ENCODE measurements at places on chromosomes 7 and 10. TPM values are rescaled to one million over a fixed set of nuclear protein-coding genes. Genes with fewer than 3 reads are reported as not detected.

Gene KIF11
- 54.4 TPM for total RNA-seq

Gene NME8
- total RNA-seq, result not detected

Gene ZNF273
- total RNA-seq, result 17.9 TPM

GRCh38 chr10:98589007-98589406 is 142.3 kb upstream of the HPS1 start:
- no peak overlapping the region for H3K27ac ChIP-seq
- no peaks in the 10 kb centered on the region for H3K4me1 ChIP-seq
- H3K27me3 ChIP-seq, result no peaks in the 10 kb centered on the region
- H3K36me3 ChIP-seq, result no peaks in the 10 kb centered on the region

DNA sequence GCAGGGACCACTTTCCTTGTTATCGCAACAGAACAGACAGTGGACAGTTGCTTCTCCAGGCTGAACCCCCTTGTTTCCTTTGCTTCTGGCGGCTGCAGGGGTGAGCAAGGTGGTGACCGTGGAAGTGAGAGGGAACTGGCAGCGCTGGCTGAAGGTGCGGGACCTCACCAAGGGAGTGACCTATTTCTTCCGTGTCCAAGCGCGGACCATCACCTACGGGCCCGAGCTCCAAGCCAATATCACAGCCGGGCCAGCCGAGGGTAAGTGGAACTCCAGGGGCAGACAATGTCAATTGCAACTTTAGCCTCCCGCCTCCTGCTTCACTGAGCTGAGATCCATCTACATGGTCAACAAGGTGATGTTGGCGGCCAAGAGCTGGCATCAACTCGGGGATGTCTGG is 462.1 kb upstream of the FOXK1 start:
- H3K27ac ChIP-seq, result no peak overlapping the region
- H3K4me3 ChIP-seq, result no peak overlapping the region
- no peaks in the 10 kb centered on the region for H3K4me1 ChIP-seq
- no peaks in the 10 kb centered on the region for H3K36me3 ChIP-seq

DNA sequence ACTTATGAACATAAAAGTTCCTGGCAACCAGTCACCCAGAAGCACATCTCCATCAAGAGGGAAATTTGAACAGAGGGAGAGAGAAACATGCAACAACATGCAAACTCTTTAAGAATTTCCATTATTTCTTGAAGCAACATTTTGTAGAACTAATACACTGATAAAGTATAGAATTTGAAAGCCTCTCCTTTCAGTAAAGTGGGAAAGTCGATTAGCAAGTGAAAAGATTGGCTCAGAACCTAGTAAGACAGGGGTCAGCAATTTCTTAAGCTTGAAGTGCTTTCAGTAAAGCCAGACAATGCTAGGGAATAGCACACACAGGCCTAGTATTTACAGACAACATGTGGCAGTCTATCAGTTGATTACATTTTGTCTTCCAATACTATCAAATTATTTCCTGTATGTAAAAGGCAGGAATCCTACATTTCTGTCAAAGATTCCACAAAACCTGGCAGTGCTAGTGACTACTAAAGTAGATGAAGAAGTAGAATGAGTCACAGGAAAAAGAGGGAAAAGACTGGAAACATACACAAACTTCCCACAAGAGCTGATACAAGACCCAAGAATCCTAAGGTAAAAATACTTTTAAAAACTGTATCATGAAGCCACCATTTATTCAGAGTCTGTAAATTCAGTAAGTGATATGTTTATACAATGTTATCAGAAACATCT is 25.2 kb downstream of the DNAJC1 start:
- H3K36me3 ChIP-seq, result no peaks in the 10 kb centered on the region
- H3K4me3 ChIP-seq, result no peak overlapping the region
- H3K27ac ChIP-seq, result no peak overlapping the region
- H3K27me3 ChIP-seq, result no peaks in the 10 kb centered on the region

Gene CPA1
- total RNA-seq, result not detected

- peak overlapping the region; percentile 16 for H3K4me3 ChIP-seq
- H3K4me1 ChIP-seq, result peaks cover 23% of the 10 kb centered on the region
- peak; percentile 77 for DNase-seq
Observed at GRCh38 chr10:123607386-123607785, 58.8 kb upstream of the GPR26 start.

- no peak overlapping the region for H3K4me3 ChIP-seq
- no peak overlapping the region for H3K27ac ChIP-seq
- no peaks in the 10 kb centered on the region for H3K27me3 ChIP-seq
- peaks cover 3% of the 10 kb centered on the region for H3K4me1 ChIP-seq
- peaks cover 6% of the 10 kb centered on the region for H3K36me3 ChIP-seq
Observed at GRCh38 chr10:3397846-3398245, 225.3 kb upstream of the PITRM1 start.

- H3K36me3 ChIP-seq, result peaks cover 31% of the 10 kb centered on the region
- H3K27me3 ChIP-seq, result no peaks in the 10 kb centered on the region
- H3K4me1 ChIP-seq, result no peaks in the 10 kb centered on the region
- H3K4me3 ChIP-seq, result no peak overlapping the region
Observed at GRCh38 chr10:7199152-7199760, 211.6 kb downstream of the SFMBT2 start.

DNA sequence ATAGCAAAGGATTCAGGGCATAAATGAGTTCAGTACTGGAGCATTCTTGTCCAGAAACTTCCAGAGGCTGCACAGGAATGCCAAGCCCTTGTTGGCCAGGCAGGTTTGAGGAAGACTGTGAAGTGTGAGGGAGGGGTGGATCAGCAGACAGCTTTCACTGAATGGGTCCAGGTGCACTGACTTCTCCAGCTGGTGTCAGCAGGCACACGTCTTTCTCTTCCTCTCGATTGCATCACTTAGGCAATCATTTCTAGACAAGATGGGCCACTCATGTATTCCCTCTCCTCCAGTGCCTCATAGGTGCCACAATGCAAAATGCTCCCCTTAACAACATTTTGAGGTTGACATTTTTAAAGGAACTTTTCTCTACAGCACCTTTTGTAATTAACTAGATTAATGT is 15.6 kb upstream of the PLEKHS1 start:
- peak; percentile 34 for DNase-seq
- no peak overlapping the region for H3K4me3 ChIP-seq
- peaks cover 4% of the 10 kb centered on the region for H3K4me1 ChIP-seq
- H3K27me3 ChIP-seq, result no peaks in the 10 kb centered on the region
- H3K36me3 ChIP-seq, result no peaks in the 10 kb centered on the region

- no peak overlapping the region for H3K4me3 ChIP-seq
- peaks cover 5% of the 10 kb centered on the region for H3K36me3 ChIP-seq
- DNase-seq, result no peak
- no peaks in the 10 kb centered on the region for H3K27me3 ChIP-seq
Observed at GRCh38 chr10:79137300-79137756, 68.6 kb downstream of the ZMIZ1 start.

GRCh38 chr10:89164080-89164479 is 43.0 kb downstream of the CH25H start:
- H3K27ac ChIP-seq, result no peak overlapping the region
- H3K27me3 ChIP-seq, result no peaks in the 10 kb centered on the region
- H3K4me3 ChIP-seq, result no peak overlapping the region
- DNase-seq, result no peak

DNA sequence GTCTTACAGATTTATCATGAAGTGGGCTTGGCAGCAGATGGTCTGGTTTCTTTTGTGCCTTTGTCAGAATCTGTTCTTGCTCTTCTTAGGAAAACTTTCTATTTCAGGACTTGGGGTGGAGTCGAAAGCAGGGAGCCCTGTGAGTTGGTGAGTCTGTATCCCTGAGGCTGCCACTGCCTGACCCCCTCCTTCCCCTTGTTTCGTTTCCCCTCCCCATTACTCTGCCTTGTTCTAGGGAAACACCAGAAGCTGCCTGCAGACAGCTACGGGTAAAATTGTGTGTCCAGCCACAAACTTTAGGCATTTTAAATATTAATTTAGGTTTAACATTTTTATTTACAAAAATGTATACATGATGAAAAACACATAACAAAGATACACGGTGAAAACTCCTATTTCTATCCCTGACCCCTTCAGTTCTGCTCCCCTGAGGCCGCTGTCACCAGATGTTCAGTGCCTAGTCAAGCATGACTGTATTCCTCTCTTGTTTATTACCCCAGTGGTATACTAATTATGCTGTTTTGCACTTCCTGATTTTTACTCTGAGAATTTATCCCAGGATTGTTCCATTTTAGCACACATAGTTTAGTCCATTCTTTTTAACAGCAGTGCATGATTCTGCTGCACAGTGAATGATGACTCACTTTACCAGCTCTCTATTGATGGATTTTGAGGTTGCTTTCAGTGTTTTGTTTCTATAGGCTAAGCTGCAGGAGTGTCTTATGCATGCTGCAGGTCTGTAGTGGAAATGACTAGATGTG is 9.1 kb downstream of the TSPAN14 start:
- peaks cover 40% of the 10 kb centered on the region for H3K4me1 ChIP-seq
- H3K27me3 ChIP-seq, result no peaks in the 10 kb centered on the region
- H3K36me3 ChIP-seq, result no peaks in the 10 kb centered on the region
- no peak for DNase-seq
- H3K4me3 ChIP-seq, result no peak overlapping the region
- H3K27ac ChIP-seq, result no peak overlapping the region

GRCh38 chr7:46881507-46882127 is 700.3 kb downstream of the TNS3 start:
- no peaks in the 10 kb centered on the region for H3K36me3 ChIP-seq
- no peaks in the 10 kb centered on the region for H3K27me3 ChIP-seq
- no peak overlapping the region for H3K4me3 ChIP-seq
- no peak overlapping the region for H3K27ac ChIP-seq
- H3K4me1 ChIP-seq, result no peaks in the 10 kb centered on the region

GRCh38 chr7:132262160-132262470 is 314.2 kb downstream of the PLXNA4 start:
- H3K36me3 ChIP-seq, result no peaks in the 10 kb centered on the region
- H3K4me3 ChIP-seq, result no peak overlapping the region
- H3K27ac ChIP-seq, result no peak overlapping the region
- DNase-seq, result no peak
- H3K4me1 ChIP-seq, result no peaks in the 10 kb centered on the region

DNA sequence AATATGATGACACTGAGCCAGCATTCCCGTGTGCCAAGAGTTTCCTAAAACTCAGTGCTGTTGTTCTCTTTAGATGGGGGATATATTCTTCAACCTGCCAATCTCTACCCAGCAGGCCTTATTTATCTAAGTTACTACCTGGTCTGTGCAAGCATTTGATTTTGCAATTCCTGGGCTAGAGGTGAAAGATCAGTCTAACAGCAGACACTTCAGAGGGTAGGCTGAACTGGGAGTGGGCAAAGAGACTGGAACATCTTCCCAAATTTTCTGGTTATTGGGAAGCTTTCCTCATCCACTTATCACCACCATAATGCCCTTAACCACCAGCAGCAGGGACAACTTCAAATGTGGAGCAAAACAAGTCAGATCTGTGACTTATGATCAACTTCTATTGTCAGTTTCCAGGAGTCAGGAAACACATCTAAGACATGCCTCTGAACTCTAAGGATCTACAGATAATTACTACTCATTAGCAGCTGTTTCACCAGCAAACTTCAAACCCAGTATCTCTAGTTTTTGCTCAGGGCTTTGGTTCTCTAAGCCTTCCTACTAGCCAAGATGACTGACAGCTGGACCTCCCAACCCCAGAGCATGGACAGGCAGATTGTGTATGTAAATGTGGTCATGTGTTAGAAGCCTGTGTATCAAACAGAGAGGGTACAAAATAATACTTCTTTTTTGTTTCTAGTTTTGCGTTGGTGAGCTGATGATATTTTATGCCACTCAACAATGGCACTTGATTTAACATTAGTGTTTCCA is 1.0 kb downstream of the ASAH2 start:
- no peak overlapping the region for H3K27ac ChIP-seq
- no peaks in the 10 kb centered on the region for H3K27me3 ChIP-seq
- DNase-seq, result no peak
- H3K36me3 ChIP-seq, result no peaks in the 10 kb centered on the region
- no peaks in the 10 kb centered on the region for H3K4me1 ChIP-seq

- no peaks in the 10 kb centered on the region for H3K36me3 ChIP-seq
- no peak overlapping the region for H3K27ac ChIP-seq
Observed at GRCh38 chr10:9781666-9782065, 1236.0 kb upstream of the CELF2 start.

- H3K27me3 ChIP-seq, result 0 out of 2 replicates have a peak, but pooled peaks cover 3% of the 10 kb centered on the region
- H3K4me3 ChIP-seq, result no peak overlapping the region
- no peaks in the 10 kb centered on the region for H3K4me1 ChIP-seq
- no peaks in the 10 kb centered on the region for H3K36me3 ChIP-seq
- no peak overlapping the region for H3K27ac ChIP-seq
- DNase-seq, result no peak
Observed at GRCh38 chr10:778626-779330, 89.3 kb upstream of the DIP2C start.

- H3K4me3 ChIP-seq, result no peak overlapping the region
- H3K27me3 ChIP-seq, result no peaks in the 10 kb centered on the region
- no peaks in the 10 kb centered on the region for H3K4me1 ChIP-seq
- H3K36me3 ChIP-seq, result no peaks in the 10 kb centered on the region
- DNase-seq, result no peak
Observed at GRCh38 chr10:123771877-123772644, 105.9 kb downstream of the GPR26 start.

GRCh38 chr7:24318326-24318725 is 34.3 kb downstream of the NPY start:
- H3K27ac ChIP-seq, result no peak overlapping the region
- H3K4me3 ChIP-seq, result peak overlapping the region; percentile 40
- H3K4me1 ChIP-seq, result no peaks in the 10 kb centered on the region
- peak; percentile 71 for DNase-seq
- no peaks in the 10 kb centered on the region for H3K36me3 ChIP-seq

- H3K4me3 ChIP-seq, result no peak overlapping the region
- H3K4me1 ChIP-seq, result no peaks in the 10 kb centered on the region
- no peak overlapping the region for H3K27ac ChIP-seq
Observed at GRCh38 chr7:99037327-99037940, 106.5 kb downstream of the SMURF1 start.

Gene ZNF467
- 0.31 TPM for total RNA-seq

Gene SLC13A1
- not detected for total RNA-seq

DNA sequence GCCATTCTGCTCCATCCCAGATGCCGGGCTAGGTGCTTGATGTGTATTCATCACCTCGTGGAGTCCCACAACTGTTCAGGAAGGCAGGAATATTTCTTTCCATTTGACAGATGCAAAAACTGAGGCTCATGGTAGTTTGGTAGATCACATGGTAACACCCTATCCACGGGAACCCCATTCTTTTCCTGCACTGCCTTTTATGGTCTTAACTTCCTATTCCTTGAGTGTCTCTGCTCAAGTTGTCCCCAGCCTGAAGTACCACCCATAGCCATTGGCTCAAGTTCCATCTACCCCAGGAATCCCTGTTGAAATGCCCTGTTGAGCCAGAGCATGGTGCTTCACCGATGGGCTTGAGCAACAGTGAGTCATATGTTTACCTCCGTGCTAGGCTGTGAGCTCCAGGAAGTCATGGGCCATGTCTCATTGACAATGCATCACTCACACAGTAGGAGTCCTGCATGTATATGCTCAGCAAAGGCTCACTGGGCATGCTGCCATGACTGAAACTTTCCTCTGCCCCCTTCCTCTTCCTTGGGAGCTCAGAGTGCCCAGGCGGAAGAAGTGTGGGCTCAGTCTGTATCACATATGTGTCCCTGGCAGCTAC is 71.7 kb upstream of the ADAM12 start:
- no peak for DNase-seq
- H3K4me1 ChIP-seq, result no peaks in the 10 kb centered on the region
- H3K4me3 ChIP-seq, result no peak overlapping the region
- H3K27me3 ChIP-seq, result no peaks in the 10 kb centered on the region
- no peaks in the 10 kb centered on the region for H3K36me3 ChIP-seq

Gene KNDC1
- 15.7 TPM for total RNA-seq

- no peak overlapping the region for H3K4me3 ChIP-seq
- peaks cover 25% of the 10 kb centered on the region for H3K36me3 ChIP-seq
- no peak overlapping the region for H3K27ac ChIP-seq
Observed at GRCh38 chr7:1130021-1130990, 29.7 kb downstream of the ZFAND2A start.

Gene ADCY1
- total RNA-seq, result 21.6 TPM

Gene PRRT4
- 0.24 TPM for total RNA-seq

All from H9 (cell line).